ENCODE measurements at places on chromosomes 13 and 19.

DNA sequence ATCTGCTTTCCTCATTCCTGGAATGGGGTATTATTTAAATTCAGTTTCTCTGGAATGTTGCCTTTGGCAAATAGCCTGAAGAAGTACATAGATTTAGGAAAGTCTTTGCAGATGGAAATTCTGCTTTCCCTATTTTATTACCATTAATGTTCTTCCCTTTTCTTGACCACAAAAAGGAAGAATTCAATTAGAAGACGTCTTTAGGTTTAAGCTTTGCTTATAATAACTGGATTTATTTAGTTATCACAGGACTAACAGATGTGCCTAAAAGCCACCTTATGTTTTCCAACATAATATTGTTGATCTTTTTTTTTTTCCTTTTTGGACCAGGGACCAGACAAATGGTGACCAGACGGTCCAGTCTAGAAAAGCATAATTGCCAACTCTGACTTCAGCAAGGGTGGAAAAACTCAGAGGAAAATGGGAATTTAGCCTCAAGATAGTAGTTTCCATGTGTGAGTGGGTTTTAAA is 210.1 kb upstream of the SPRY2 start:
- no peak for DNase-seq
- H3K27me3 ChIP-seq, result peaks cover 3% of the 10 kb centered on the region
- H3K4me3 ChIP-seq, result no peak overlapping the region
- H3K4me1 ChIP-seq, result peaks cover 32% of the 10 kb centered on the region
- no peaks in the 10 kb centered on the region for H3K36me3 ChIP-seq

DNA sequence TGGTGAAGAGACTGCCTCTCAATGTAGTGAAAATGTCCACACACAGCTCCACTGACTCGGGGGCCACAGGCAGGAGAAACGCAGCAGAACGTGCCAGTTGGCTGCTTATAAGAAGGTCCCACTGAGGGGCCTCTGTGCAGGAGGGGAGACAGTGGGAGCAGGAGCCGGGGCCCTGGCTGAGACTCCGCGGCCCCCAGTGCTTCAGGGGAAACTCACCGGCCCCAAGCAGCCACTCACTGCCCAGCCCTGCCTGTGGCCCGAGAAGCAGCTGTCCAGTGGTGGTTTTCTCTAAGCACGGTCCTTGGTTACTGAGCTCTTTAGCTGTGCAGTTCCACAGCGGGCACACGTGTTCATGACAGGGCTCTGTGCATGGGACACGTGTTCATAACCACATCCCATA is 91.9 kb upstream of the MCF2L start:
- DNase-seq, result no peak
- no peak overlapping the region for H3K27ac ChIP-seq
- H3K4me1 ChIP-seq, result peaks cover 6% of the 10 kb centered on the region
- peaks cover 8% of the 10 kb centered on the region for H3K36me3 ChIP-seq
- H3K4me3 ChIP-seq, result no peak overlapping the region

DNA sequence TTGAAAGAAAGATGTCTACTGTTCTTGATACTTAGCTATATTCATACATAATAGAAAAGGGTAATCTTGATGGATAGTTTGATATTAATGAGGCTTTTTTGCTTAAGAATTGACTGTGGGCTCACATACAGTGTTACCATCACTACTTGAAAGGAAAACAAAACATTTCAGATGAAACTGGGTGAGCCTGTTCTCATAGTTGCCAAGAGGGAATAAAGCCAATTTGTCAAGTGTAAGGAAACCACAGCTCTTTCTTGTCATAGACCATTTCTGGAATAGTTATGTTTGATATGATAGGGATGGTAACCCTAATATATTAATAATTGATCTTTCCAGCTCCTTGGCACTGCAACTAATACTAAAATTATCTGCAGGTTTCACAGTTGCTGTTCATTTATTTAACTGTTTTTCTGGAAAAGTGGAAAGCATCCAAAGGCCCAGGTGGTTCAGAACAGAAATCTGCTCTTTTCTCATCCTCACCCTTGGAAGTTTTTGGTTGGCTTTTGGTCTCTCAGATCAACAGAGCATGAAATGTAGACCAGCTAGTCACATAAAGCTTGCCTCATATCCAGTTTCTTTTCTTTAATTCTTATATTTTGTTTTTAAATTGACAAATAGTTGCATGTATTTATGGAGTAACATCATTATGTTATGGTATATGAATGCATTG is 43.2 kb downstream of the ARHGEF7 start:
- DNase-seq, result no peak
- no peak overlapping the region for H3K4me3 ChIP-seq
- no peaks in the 10 kb centered on the region for H3K27me3 ChIP-seq
- H3K36me3 ChIP-seq, result peaks cover 17% of the 10 kb centered on the region

DNA sequence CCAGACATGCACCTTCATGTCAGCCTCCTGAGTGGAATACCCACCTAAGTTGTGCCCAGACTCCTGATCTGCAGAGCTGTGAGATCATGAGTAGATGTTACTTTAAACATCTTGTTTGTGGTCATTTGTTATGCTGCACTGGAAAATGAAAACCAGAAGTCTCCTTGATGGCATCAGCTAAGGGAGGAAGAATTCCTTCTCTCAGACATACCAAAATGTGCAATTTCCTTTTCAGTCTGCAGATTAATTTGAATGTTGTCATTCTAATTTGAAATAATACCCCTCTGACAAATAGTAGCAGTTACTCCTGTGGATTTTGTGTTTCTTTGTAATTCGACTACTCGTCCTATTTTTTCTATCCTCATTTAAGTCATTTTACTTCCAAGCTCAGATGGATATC is 59.3 kb downstream of the ITGBL1 start:
- peaks cover 3% of the 10 kb centered on the region for H3K4me1 ChIP-seq
- H3K4me3 ChIP-seq, result no peak overlapping the region
- no peaks in the 10 kb centered on the region for H3K36me3 ChIP-seq
- no peak overlapping the region for H3K27ac ChIP-seq
- DNase-seq, result no peak

GRCh38 chr13:80755910-80756309 is 415.0 kb upstream of the SPRY2 start:
- H3K27me3 ChIP-seq, result no peaks in the 10 kb centered on the region
- H3K27ac ChIP-seq, result no peak overlapping the region
- no peaks in the 10 kb centered on the region for H3K36me3 ChIP-seq
- no peak for DNase-seq
- no peak overlapping the region for H3K4me3 ChIP-seq
- peaks cover 23% of the 10 kb centered on the region for H3K4me1 ChIP-seq

- no peak overlapping the region for H3K4me3 ChIP-seq
- no peaks in the 10 kb centered on the region for H3K36me3 ChIP-seq
- no peak overlapping the region for H3K27ac ChIP-seq
- no peak for DNase-seq
- peaks cover 4% of the 10 kb centered on the region for H3K4me1 ChIP-seq
Observed at GRCh38 chr19:33679696-33680095, 57.9 kb downstream of the CHST8 start.

GRCh38 chr13:97752961-97753668 is 200.4 kb upstream of the IPO5 start:
- no peak overlapping the region for H3K27ac ChIP-seq
- H3K27me3 ChIP-seq, result peaks cover 17% of the 10 kb centered on the region
- no peak for DNase-seq
- peaks cover 5% of the 10 kb centered on the region for H3K4me1 ChIP-seq
- H3K4me3 ChIP-seq, result no peak overlapping the region

DNA sequence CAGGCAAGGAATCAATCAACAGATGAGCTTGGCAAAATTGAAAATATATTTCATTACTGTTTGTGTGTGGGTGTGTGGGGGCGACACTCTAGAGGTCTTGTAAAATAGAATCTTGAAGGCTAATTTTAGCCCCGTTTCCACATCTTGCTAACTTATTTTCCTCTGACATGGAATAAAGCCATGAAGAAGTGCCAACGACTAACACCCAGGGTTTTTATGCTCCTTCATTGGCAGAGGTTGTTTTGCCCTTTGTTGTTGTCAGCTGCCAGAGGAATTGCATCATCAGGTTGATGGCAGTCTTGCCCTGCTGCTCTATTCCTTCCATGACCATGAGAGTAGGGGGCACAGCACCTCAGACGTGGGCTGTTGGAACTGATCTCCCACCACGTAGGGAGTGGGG is 30.6 kb upstream of the FAM216B start:
- no peaks in the 10 kb centered on the region for H3K36me3 ChIP-seq
- H3K27ac ChIP-seq, result no peak overlapping the region
- DNase-seq, result no peak
- H3K4me3 ChIP-seq, result no peak overlapping the region
- peaks cover 22% of the 10 kb centered on the region for H3K4me1 ChIP-seq

DNA sequence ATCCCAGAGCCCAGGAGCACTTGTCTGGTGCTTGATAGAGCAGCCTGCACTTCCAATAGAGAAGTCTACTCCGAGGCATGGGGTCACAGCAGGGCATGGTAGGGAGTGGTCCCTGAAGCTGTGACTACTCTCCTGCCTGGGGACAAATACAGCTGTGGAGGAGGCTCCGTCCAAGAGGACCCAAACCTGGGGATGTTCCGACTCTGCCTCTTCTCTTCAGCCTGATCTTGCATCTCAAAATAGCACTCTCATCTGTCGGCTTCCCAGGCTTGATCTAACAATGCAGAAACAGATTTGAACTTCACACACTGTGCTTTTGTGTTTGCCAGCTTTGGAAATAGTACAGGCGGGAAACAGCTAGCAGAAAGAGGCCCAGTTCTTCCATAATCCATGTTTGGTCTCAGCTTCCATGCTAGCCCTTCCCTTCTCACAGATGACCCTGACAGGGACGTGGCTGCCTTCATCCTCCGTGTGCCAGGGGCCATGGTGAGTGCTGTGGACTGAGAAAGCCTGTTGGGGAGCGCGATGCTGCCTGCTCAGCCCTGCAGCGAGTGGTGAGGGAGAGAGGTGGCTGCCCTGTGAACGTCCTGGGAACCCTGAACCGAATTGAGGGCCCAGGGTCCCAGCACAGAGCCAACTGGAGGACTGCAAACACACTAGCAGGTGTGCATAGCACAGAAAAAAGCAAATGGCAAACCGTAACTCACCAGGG is 150.3 kb upstream of the GPR12 start:
- peaks cover 12% of the 10 kb centered on the region for H3K27me3 ChIP-seq
- DNase-seq, result no peak
- no peaks in the 10 kb centered on the region for H3K4me1 ChIP-seq
- no peak overlapping the region for H3K4me3 ChIP-seq
- H3K27ac ChIP-seq, result no peak overlapping the region

GRCh38 chr13:98706446-98707110 is 45.9 kb downstream of the SLC15A1 start:
- H3K27me3 ChIP-seq, result peaks cover 3% of the 10 kb centered on the region
- no peaks in the 10 kb centered on the region for H3K36me3 ChIP-seq
- H3K4me3 ChIP-seq, result no peak overlapping the region
- no peak overlapping the region for H3K27ac ChIP-seq

DNA sequence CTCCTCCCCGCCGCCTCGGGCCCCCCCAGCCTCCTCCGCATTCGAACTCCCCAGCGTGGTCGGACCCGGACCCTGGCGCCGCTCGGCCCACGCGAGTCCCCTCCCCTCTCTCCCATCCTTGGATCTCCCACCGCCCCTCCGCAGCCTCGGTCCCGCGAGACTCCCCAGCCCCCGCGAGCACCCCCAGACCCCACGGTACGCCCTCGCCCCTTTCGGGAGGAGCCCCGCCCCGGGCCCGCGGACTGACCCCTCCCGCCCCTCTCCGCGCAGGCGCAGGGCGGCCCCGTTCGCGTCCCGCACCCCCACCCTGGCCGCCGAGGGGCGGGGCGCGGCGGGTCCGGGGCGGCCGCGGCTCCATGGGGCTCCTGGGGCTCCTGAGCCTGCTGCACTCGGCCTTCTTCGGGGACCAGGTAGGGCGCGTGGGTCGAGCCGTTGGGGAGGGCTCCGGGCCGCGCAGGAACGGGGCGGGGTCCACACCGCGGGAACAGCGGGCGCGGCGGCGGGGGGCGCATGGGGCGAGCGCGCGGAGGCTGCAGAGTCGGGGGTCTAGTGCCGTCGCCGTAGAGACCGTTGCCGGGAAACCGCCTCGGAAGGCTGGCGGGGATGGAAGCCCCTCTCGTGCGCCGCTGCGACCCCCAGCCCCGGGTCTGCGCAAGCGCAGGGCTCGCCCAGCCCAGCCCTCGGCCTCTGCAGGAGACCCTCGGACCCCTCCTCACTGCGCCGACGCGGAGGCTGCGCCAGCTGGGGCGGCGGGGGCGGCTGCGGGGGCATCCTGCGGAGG is 3.8 kb upstream of the APC2 start:
- peaks cover 36% of the 10 kb centered on the region for H3K27me3 ChIP-seq
- peaks cover 15% of the 10 kb centered on the region for H3K4me1 ChIP-seq
- H3K27ac ChIP-seq, result no peak overlapping the region
- no peak overlapping the region for H3K4me3 ChIP-seq

DNA sequence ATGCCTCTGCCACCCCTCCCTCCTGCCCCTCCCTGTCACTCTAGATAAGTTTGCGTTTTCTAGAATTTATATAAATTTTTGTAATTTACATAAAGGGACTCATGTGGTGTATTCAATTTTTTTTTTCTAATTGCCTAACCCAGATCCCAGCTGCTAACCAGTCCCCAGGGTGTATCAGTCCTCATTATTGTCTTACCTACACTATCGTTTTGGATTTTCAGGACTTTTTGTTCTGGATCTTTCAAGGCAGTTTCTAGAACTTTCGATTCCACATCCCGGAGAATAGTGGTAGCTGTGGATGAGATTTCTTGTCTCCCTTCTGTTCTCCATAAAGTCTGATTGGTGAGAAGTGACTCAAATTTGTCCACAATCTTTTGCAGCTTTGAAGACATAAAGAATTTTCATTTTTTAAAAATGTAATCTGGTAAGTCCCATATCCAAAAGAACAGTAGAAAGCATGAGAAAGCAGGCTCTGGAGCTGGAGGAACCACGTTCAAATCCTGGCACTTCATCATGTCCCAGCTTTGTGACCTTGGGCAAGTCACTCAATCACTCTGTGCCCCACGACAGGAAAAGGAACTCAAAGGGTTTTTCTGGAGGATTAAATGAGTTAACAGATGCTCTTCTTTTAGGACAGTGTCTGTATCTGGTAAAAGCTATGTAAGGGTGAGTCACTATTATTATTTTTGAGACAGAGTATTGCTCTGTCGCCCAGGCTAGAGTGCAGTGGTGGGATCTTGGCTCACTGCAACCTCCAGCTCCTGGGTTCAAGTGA is 19.7 kb downstream of the ADGRE3 start:
- no peak overlapping the region for H3K4me3 ChIP-seq
- H3K27me3 ChIP-seq, result no peaks in the 10 kb centered on the region
- no peak overlapping the region for H3K27ac ChIP-seq
- no peaks in the 10 kb centered on the region for H3K4me1 ChIP-seq
- no peak for DNase-seq

GRCh38 chr19:52592301-52592700 is 22.2 kb downstream of the ZNF701 start:
- no peak overlapping the region for H3K27ac ChIP-seq
- no peak for DNase-seq
- no peaks in the 10 kb centered on the region for H3K27me3 ChIP-seq
- H3K4me3 ChIP-seq, result no peak overlapping the region
- H3K4me1 ChIP-seq, result no peaks in the 10 kb centered on the region

All from type B pancreatic cell (in vitro differentiated cells).